ENCODE measurements at places on chromosomes 6 and 20.

DNA sequence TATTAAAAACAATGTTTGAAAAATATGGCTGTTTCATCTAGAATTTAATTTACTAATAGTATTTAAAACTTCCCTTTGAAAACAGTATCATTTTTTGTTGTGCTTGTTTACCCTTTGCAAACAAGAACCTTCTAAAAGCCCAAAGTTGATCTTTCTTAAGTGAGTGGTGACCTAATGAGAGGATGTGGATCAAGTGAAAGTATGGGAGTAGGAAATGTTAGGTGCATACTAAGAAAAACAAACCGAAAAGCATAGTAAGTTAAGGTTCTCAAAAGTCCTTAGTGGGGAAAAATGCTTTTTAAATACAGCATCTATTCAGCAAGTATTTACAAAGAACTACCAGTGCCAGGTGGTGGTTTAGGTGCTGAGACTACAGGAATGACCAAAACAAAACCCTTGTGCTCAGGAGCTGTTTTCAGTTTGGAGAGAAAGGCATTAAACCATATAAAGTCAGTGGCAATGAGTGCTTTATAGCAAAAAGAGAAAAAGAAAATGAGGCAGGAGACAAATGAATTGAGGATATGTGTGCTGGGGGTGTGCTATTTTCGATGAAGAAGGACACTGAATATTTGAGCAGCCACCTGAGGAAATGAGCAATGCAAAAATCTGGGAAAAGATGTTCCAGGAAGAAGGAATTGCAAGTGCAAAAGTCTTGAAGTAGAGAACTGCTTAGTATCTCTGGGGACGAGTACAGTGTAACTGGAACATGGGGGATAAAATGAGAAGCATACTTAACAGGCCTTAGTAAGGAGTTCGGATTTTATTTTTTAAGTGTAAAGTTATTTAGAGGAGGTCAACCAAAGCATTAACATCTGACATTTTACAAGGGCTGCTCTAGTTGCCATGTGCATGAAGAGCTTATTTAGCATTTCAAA, 24.0 kb downstream of the RNF146 start:
- DNase-seq = no peak

- peak; percentile 60 for DNase-seq
Measured at GRCh38 chr20:8389381-8390036, 257.4 kb downstream of the PLCB1 start.

DNA sequence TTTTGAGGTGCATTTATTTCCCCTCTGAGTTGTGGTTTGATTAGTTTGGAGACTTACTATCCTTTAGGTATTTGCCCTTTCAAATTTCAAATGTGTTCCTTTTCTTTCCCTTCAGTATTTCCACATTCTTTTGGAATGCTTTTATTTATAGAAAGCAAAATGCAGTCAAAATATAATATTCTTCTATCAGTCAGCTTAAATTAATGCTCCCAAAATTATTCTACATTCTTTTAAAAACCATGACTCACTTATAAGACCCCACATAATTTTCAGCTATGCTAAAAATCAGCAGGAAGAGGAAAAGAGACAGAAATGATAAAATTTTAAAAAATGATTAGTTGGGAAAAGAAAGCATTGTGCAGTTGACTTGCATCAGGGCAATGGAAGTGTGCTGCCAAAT, 180.0 kb upstream of the SMLR1 start:
- no peak for DNase-seq

- no peak for DNase-seq
Measured at GRCh38 chr6:145275787-145276186, 459.5 kb downstream of the EPM2A start.

DNA sequence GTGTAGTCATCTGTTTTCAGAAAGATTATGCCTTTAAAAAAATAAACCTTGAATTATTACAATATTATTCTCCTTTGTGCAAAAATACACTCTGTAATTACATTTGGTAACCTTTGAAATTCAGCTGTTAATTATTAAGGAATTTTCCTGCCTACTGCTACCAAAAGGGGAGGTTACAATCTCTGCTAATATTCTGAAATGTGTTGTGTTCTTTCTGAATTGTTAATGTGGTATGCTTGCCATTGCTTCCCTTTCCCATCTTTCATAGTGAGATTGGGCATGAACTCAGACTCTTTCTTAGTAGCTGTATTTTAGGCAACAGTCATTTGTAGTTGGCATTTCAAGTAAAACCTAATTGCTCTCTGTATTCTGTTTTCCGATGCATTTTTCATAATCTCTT, 73.0 kb downstream of the PHF3 start:
- DNase-seq = no peak

- DNase-seq = peak; percentile 42
Measured at GRCh38 chr6:100479179-100480035, 14.7 kb upstream of the SIM1 start.

DNA sequence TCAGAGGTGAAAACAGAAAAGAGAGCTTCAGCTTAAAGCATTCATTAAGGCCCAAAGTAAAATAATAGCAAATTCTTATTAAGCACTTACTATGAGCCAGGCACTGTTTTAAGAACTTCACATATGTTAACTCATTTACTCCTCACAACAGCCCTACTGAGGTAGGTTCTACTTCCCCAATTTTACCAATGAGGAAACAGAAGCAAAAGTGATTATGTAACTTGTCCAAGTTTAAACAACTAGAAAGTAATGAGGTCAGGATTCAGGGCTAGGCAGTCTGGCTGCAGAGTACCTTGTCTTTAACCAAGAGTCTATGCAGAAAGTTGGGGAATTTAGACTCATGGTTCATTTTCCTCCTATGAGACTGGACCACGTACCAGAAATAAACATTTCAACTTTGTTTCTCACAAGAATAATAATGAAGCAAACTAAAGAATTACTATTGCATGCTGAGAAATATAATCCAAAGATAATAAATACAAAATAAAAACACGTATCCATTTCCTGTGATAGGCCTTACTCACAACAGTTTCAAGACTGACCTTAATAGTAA, 3.8 kb downstream of the COL21A1 start:
- no peak for DNase-seq

GRCh38 chr6:166318649-166319600, 10.7 kb upstream of the PRR18 start:
- no peak for DNase-seq

DNA sequence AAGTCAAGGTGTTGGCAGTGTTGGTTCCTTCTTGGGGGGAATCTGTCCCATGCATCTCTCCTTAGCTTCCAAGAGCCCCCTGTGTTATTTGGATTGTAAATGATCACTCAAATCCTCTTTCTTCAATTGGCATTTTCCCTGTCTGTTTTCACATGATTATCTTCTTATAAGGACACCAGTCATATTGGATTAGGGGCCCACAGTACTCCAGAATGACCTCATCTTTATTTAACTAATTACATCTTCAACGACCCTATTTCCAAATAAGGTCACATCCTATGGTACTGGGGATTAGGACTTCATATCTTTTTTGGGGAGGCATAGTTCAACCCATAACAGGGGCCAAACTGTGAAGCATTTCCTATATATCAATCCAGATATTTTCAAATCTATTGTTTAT, 57.3 kb downstream of the PTPRA start:
- no peak for DNase-seq

GRCh38 chr6:42564506-42564825, 637 bp downstream of the UBR2 start:
- peak; percentile 54 for DNase-seq

GRCh38 chr6:154745243-154745642, 12.0 kb downstream of the SCAF8 start:
- DNase-seq = no peak

DNA sequence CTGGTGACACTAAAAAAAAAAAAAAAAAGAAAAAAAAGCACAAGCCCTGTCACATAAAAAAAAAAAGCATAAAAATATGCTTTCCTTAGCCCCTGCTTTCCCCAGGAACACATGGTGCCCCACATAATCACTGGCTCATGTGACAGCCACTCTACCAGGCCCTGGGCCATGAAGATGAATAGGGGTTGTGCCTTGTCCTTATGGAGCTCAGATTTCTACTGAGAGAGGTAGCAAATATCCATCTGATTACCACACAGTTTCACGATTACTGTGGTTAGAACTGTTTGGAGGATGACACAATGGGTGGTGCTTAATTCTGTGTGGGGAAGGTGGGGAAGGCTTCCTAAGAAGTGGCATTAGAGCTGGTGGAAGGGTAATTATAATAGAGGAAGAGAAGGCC, 9.3 kb downstream of the RAET1E start:
- DNase-seq = no peak

DNA sequence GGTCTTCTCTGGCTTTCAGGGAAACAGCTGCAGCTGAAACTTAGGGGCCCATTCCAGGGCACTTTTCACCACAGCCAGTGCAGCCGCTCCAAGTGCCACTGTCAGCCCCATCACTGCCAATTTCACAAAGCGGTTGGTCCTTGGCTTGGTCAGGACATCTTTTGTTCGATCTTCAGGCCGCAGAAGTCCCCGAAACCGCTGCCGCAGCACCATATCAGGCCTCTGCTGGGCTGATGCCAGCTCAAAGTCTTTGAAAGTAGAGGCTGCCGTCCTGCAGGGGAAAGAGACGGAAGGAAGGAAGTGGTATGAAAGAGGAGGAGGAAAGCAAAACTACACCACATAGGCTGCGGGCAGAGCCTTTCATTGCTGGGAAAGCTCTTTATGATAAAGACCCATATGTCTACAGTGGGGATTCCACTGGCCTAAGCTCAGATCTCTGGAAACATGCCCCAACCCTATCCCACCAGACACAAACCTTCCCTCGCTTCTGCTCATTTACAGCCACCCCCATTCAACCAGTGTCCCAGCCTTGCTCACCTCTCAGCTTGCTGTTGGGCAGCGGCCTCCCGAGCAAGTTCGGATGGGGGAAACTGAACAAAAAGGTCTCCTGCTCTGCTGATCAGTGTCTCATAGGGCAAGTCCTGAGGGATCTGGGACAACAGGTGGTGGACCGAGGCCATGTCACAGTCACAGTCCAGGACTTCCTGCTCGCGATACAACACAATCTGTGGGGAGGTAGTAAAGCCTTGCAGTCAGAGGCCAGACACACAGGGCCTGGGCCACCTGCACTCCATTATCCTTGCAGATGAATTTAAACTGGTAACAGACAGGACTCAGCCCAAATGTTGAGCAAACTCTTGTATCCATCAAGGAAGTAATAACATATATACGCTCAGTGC, 23.5 kb downstream of the TBC1D20 start:
- no peak for DNase-seq

GRCh38 chr6:100184473-100184872, 190.4 kb upstream of the MCHR2 start:
- no peak for DNase-seq

DNA sequence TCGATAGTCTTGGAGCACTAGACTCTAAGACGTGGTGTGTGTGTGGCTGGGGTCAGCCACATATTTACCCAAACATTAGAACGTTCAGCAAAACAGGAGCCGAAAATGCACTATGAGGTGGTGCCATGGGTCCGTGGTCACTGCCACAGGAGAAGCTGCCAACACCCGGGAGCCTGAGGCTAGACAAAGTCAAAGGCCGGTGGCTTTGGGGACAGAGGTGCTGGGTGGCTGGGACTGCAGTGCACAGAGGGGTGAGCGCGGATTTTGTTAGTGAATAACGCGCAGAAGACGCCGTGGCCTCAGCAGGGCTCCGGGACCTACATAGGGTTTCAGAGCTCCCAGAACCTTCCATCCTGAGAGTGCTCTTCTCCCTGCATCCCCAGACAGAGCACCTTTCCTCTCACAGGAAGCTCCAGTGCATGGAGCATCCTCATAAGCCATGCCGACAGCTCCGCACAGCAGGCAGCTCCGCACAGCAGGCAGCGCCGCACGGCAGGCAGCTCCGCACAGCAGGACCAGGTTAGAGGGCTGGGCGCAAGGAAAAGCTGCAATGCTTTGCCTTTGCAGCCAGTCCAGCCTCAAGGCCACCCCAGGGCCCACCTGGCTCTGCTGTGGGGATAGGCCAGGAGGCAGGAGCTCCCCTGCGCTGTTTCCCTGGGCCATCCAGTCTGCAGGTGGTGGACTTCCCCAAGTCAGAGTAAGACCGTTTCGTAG, 304.1 kb downstream of the TAF4 start:
- no peak for DNase-seq

DNA sequence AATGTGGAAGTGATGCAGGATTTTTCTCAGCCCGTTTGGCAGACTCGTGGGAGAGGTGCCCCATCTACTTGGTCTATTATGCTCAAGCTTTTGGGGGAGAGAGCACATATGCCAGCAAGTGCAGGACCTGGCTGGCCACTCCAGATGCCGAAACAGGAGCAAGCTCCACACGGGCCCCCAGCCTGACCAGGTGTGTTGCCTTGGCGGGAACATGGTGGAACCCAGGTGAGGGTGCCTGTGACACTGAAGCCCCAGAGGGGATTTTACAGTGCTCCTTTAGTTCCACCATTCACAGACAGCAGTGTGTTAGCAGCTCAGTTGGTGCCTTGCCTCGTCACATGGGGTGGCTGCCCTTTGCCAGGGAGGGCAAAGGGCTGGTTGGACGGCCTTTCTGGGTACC, 798.9 kb downstream of the EYS start:
- DNase-seq = no peak

DNA sequence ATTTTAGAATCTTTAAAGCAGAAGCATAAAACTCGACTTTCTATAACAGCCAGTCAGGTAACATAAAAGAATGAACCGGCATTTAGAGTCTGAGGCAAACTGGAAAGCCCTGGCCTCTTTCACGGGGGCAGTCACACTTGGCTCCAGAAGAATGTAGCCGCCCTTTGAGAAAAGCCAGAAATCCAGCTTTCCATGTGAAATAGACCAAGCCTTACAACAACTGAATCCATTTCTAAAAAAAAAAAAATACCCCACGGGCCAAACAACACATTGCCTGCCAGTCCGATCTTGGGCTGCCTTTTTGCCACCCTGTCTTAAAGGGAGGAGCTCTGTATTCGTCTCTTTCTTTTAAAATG, 252.9 kb upstream of the TAB2 start:
- no peak for DNase-seq

DNA sequence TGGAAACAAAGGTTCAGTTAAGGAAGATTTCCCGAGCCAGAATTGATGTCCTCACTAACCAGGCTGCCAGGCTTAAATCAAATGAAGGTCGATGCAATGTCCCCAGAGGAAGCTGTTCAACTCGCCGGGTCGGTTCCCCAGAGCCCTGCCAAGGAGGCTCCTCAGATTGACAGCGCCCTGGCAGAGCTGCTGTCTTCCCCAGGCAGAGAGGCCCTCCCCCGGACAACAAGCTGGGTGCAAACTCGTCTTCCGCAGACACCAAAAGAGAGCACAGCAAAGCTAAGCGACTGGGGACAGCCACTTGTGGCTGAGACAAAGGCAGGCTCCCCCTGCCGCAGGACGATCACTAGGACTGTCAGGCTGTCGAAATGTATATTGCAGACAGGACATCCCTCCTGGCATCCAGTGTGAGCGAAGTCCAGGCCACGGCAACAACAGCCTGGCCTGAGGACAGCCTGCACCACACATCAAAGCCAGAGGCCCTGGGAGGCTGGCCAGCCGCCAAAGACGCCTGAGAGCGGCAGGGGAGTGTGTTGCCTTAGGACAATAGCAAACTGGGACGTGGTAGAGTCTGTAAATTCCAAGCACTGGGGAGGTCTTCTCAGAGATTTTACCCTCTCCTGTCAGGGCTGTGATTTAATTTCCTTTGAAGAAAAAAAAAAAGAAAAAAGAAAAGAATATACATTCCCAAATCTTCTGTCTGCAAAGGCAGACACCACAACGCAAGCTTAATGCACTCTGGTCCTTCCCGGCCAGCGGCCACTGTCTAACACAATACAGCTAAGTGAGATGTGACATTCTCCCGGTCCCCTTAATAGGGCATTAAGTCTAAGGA, 99.1 kb downstream of the HIVEP2 start:
- DNase-seq = peak; percentile 2

All from NCI-H1092 treated with DMSO at 0.1 percent for 48 hours (cell line).